Aorta (tissue), 5 donors: ENCODE measurements at places on chromosomes 7 and 10. TPM values are rescaled to one million over a fixed set of nuclear protein-coding genes. Genes with fewer than 3 reads are reported as not detected.

The PIK3CG gene
- total RNA-seq = 5.9 TPM

DNA sequence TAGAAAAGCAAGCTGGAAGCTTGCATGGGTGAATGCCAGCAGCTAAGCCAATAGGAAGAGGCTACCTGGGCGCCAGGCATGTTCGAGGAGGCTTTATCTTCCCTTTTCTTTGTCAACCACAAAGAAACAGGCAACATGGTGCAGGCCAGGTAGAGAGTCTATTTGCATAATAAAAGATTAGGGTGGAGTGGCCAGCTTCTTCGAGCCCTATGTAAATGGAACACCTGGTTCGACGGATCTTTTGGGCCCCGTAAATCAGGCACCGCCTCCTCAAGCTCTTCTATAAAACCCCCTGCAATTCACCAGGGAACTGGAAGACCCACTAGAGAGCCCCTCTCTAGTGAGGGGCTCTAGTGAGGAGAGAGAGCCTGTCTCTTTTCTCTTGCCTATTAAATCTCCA lies 1106.2 kb upstream of the CELF2 start:
- H3K4me1 ChIP-seq = no peaks in the 10 kb centered on the region
- DNase-seq = no peak
- H3K4me3 ChIP-seq = no peak overlapping the region

The SIRT1 gene
- total RNA-seq = 21.7 TPM

DNA sequence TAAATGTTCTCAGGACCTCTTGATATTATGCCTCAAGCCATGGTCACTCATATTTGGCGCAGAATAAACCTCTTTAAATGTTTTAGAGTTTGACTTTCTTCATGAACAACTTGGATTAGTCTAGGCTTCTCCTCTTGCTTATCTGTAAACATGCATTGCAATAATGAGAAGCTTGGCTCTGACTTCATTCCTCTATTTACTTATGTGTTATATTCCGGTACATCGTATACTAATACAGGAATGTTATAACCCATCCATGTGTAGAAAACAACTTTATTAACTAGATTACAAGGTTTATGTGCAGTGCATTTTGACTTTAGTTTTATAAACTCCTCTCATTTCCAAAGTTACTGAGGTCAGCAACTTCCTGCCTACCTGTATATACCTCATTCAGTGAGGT lies 944.3 kb upstream of the GHITM start:
- no peaks in the 10 kb centered on the region for H3K4me1 ChIP-seq
- H3K27ac ChIP-seq = no peak overlapping the region
- no peak overlapping the region for H3K4me3 ChIP-seq

GRCh38 chr10:99527526-99528493 lies 4.9 kb upstream of the NKX2-3 start:
- H3K4me3 ChIP-seq = no peak overlapping the region
- no peaks in the 10 kb centered on the region for H3K36me3 ChIP-seq
- H3K27ac ChIP-seq = no peak overlapping the region
- H3K27me3 ChIP-seq = no peaks in the 10 kb centered on the region

DNA sequence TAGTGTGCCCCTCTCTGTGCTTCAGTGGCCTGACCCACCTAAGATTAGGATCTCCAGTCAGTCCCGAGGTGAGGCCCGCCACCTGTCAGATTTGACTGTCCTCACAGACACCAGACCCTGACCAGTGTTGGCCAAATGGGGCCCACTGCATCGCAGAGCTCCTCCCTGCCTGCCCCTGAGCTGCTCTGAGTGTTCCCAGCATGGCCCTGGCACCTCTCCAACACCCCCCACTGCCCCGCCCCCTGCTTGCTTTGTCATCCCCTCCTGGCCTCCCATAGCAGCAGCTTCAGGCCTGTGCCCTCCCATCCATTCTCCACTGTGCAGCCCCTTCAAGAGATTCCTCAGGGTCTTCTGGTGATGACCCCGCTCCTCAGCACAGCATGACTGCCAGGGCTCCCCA lies 67.6 kb downstream of the C10orf120 start:
- no peak overlapping the region for H3K4me3 ChIP-seq
- H3K27ac ChIP-seq = no peak overlapping the region
- H3K27me3 ChIP-seq = no peaks in the 10 kb centered on the region
- no peaks in the 10 kb centered on the region for H3K36me3 ChIP-seq

The NPY gene
- not detected for total RNA-seq

DNA sequence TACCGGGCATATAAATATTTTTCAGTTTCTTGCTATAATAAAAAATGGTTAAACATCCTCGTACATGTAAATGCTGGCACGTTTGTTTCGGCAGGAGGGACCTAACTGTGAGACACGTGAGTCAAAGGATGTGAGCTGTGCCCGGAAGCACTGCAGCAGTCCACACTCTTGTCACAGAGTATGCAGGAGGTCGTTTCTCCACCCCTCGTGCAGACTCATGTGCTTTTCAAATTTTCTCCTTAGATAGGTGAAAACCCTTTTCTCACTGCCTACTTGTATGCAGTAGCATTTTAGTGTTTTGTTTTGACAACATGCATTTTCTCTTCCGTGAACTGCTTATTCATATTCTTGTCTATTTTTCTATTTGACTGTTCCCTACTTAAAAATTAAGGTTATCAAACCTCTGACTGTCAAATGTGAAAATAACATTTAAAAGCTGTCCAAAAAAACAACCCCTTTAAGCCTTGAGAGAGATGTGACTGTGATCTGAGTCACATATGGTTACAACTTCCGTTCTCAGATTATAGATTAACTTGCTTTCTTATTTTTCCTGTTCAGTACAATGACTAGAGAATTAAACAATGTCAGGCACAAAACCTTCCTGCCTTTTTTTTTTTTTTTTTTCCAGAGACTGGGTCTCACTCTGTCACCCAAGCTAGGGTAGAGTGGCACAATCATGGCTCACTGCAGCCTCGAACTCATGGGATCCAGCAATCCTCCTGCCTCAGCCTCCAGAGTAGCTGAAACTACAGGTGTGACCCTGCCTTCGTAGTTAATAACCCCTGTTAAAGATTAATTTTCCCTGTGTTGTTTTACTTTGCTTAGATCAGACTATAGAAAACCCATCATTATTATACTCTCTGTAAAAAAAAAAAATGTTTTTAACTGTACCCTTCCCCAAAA lies 45.1 kb downstream of the DPY19L1 start:
- DNase-seq = no peak
- H3K27ac ChIP-seq = no peak overlapping the region
- no peaks in the 10 kb centered on the region for H3K27me3 ChIP-seq
- no peaks in the 10 kb centered on the region for H3K4me1 ChIP-seq
- no peaks in the 10 kb centered on the region for H3K36me3 ChIP-seq
- no peak overlapping the region for H3K4me3 ChIP-seq

GRCh38 chr7:117296066-117296465 lies 26.8 kb downstream of the WNT2 start:
- no peak overlapping the region for H3K4me3 ChIP-seq
- no peaks in the 10 kb centered on the region for H3K36me3 ChIP-seq
- no peak overlapping the region for H3K27ac ChIP-seq
- no peak for DNase-seq
- no peaks in the 10 kb centered on the region for H3K27me3 ChIP-seq

The MYO1G gene
- 7.2 TPM for total RNA-seq

- no peak overlapping the region for H3K27ac ChIP-seq
- DNase-seq = no peak
- no peaks in the 10 kb centered on the region for H3K27me3 ChIP-seq
- no peaks in the 10 kb centered on the region for H3K4me1 ChIP-seq
- H3K4me3 ChIP-seq = no peak overlapping the region
Measured at GRCh38 chr10:55058800-55059199, 257.8 kb upstream of the PCDH15 start.

The TET1 gene
- 2.2 TPM for total RNA-seq

The ZNF467 gene
- total RNA-seq = 13.3 TPM

DNA sequence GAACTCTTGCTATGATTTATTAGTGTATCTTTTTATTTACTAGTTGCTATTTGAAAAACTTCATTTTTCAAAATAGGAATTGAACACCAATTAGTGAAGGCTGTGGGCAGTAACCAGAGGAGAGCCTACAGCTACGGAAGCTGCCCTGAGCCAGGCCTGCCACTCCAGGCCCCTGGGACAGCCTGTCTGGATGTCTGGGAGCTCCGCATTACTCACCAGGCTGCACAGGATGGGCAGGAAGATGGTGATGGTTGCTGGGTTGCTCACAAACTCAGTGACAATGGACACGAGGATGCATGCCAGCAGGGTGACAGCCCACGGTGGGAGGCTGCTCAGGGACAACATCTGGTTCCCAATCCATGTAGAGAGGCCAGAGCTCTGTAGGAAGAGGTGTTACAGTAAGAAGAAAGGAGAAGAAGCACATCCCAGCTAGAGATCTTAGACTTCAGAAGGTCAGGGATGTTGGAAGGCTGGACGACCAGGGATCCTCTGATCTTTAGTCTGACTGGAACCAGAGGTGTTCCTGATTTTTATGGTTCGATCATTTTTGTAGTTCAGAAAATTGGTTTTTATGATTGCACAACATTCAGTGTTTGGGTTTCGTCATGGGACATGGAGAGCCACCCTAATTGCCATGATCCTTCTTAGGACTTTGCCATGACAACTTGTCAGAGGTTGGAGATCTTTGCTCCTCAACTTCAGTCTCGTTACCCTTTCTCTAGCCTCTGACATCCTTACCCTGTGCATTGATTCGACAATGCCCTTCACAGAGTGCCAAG lies 23.2 kb downstream of the STMP1 start:
- H3K27me3 ChIP-seq = no peaks in the 10 kb centered on the region
- no peak for DNase-seq
- peaks cover 4% of the 10 kb centered on the region for H3K4me1 ChIP-seq
- H3K4me3 ChIP-seq = no peak overlapping the region
- H3K36me3 ChIP-seq = no peaks in the 10 kb centered on the region
- no peak overlapping the region for H3K27ac ChIP-seq

- no peaks in the 10 kb centered on the region for H3K36me3 ChIP-seq
- no peaks in the 10 kb centered on the region for H3K27me3 ChIP-seq
- DNase-seq = no peak
- no peaks in the 10 kb centered on the region for H3K4me1 ChIP-seq
- no peak overlapping the region for H3K27ac ChIP-seq
- H3K4me3 ChIP-seq = no peak overlapping the region
Measured at GRCh38 chr7:84841809-84842208, 345.0 kb downstream of the SEMA3D start.

DNA sequence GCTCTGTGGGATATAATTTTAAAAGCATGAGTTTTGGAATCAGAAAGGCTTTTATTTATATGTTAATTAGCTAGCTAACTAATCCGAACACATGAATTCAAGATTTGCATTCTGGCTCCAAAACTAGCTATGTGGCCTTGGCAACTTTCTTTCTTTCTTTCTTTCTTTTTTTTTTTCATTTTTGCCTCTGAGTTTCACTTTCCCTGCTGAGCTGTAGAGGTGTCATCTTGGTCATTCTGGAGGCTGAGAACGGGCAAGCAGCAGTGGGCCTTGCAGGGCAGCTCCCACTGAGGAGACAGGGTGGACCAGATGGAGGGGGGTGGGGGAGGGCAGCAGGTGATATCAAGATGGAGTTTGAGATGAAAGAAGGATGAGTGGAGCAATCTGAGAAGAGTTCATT lies 24.8 kb upstream of the SFMBT2 start:
- no peaks in the 10 kb centered on the region for H3K36me3 ChIP-seq
- H3K27me3 ChIP-seq = no peaks in the 10 kb centered on the region
- no peak overlapping the region for H3K4me3 ChIP-seq
- H3K4me1 ChIP-seq = no peaks in the 10 kb centered on the region
